ENCODE measurements at places on chromosomes 3 and 15. TPM values are rescaled to one million over a fixed set of nuclear protein-coding genes. Genes with fewer than 3 reads are reported as not detected.

DNA sequence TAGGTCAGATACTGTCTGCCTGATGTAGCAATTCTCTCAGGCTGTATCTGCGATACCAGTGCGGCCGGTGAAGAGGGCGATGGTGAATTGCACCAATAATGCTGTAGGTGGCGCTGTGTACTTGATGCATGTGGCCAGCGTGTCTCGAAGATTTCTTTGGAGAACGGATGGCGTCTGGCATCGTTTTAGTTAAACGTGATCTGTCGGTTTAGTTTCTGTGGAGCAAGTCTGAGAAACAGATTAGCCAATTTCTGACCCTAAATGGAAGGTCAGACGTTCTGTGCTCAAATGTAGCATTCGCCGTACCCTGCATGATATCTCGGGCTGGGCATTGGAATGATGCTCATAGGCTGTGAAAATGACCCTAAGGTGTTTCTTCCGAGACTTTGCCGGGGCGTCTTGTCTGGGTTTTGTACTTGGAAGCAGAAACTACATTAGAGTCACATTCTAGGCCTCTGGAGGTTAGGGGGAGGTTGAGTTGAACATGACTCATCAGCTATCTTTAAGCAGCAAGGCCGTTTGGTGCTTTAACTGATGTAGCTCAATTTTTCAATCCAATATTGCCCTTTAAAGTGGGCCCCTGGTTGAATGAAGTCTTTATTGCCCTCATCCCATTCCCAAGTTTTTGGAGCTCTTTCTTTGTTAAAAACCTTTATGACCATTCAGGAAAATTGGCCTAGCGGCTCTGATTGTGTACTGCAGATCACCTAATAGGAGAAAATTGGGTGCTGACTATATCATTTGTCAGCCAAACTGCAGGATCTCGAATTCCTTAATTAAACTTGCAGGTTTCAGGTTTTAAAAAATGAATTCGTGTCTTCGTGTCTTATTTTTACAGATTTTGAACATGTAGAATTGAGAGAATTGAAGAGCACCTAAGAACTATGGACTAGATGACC is 80.0 kb downstream of the SQOR start:
- no peak overlapping the region for H3K4me3 ChIP-seq
- DNase-seq: no peak
- H3K36me3 ChIP-seq: no peaks in the 10 kb centered on the region

GRCh38 chr15:71874245-71874644 is 63.9 kb downstream of the NR2E3 start:
- no peak for DNase-seq
- no peaks in the 10 kb centered on the region for H3K27me3 ChIP-seq
- no peak overlapping the region for H3K27ac ChIP-seq

DNA sequence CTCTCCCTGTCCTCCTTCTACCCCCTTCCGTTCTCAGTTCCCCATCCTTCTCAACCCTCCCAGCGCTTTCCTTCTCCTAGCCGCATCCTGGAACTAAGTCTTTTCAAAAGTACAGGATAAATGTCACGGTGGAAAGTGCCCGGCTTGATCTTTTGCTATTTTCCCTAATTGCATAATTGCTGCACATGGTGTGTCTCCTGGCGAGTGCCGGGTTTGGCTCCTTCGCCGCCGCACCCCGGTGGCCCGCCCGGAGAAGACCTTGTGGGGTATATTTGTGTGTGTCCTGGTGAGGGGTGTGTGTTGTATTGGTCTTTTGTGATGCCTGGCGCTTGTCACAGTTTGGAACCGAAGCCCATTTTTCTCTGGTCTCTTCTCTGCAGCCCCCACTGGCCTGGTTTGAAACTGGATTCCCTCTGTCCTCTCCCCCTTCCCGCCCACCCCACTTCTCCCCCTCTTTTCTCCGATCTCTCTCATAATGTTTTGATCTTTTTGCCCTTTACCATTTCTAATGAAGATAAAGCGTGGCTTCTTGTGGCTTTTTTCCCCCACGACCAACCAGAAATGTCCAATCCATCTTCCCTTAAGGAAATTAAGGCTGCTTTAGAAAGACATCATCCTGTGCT is 692 bp downstream of the UBE2E2 start:
- peak overlapping the region; percentile 88 for H3K27ac ChIP-seq
- H3K4me3 ChIP-seq: peak overlapping the region; percentile 85
- DNase-seq: no peak
- H3K4me1 ChIP-seq: peaks cover 15% of the 10 kb centered on the region
- no peaks in the 10 kb centered on the region for H3K36me3 ChIP-seq
- no peaks in the 10 kb centered on the region for H3K27me3 ChIP-seq

DNA sequence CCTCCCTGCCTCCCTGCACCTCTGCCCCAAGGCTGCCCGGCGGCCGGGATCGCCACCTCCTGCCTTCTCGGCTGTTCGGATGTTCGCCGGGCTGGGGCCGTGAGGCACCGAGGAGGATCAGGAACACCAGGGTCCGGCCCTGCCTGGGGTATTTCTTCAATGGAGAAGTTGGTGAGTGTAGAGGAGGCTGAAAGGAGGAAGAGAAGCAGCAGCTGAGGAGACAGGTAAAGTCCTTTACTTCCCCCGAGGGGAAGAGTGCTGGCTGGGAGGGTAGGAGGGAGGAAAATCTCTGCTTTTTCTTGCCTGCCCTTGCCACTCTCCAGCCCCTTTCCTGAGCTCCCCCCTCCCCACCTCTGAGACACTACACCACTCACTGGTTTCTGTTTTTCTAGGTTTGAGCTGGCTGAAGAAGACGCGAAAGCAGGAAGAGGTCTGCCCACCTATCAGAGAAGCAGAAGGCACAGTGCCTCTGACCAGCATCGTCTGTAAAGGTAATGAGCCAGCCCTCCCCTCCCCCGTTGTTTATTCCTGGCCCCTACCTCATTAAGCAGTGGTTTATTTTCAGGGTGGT is 519 bp downstream of the ASB7 start:
- H3K27me3 ChIP-seq: no peaks in the 10 kb centered on the region
- H3K4me1 ChIP-seq: peaks cover 37% of the 10 kb centered on the region
- H3K4me3 ChIP-seq: peak overlapping the region; percentile 93
- no peak for DNase-seq
- peak overlapping the region; percentile 89 for H3K27ac ChIP-seq
- no peaks in the 10 kb centered on the region for H3K36me3 ChIP-seq

DNA sequence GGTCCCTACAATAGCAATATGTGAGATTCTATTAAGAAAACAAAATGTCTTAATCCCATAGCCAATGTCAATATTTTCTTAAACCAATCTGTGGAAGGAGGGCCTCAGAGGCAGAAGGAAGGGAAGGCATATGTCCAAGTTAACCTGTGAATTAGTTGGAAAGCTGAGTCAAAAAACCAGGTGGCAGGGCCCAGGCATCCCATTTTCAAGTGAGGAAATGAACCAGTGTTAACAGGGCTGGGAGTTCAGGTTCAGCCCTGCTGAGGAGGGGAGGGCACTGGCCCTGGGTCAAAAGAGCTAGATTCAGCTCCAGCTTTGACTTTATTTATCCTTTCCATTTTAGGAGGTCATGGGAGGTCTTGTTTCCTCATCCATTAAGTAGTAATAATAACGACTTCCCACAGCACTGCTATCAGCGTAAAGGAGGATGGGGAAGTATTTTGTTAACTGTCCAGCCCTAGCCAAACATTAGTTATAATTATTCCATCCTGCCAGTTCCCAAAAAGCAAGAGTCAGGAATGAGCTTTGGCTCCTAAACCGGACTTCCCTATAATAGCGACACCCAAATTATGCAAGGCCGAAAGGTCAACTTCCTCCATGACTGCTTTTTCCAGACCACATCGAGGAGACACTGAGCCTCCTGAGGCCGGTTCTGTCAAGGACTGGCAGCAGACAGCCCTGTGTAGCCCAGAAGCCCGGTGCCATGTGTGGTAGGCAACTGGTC is 3.2 kb downstream of the MASP1 start:
- no peaks in the 10 kb centered on the region for H3K27me3 ChIP-seq
- H3K36me3 ChIP-seq: peaks cover 9% of the 10 kb centered on the region
- H3K27ac ChIP-seq: peak overlapping the region; percentile 89
- DNase-seq: no peak
- peak overlapping the region; percentile 51 for H3K4me3 ChIP-seq
- H3K4me1 ChIP-seq: no peaks in the 10 kb centered on the region

DNA sequence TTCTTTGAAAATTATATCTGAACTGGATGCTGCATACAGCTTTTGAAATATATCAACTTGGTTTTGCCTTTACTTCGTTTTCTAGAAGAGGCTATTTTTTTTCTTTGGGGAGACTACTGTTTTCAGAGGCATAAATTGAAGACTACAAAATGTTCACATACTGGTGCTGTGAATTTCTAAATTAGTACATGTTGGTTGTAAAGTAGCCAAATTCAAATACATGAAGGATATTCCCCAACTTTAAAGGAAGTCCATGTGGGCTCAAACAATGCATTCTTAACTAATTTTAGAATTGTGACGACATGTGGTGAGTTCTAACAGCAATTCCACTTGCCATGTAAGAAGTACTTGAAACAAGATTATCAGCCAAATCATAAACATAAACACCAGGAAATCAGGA is 295.7 kb downstream of the TUSC7 start:
- no peak overlapping the region for H3K27ac ChIP-seq
- H3K4me3 ChIP-seq: no peak overlapping the region
- no peak for DNase-seq
- no peaks in the 10 kb centered on the region for H3K27me3 ChIP-seq
- no peaks in the 10 kb centered on the region for H3K36me3 ChIP-seq
- no peaks in the 10 kb centered on the region for H3K4me1 ChIP-seq

DNA sequence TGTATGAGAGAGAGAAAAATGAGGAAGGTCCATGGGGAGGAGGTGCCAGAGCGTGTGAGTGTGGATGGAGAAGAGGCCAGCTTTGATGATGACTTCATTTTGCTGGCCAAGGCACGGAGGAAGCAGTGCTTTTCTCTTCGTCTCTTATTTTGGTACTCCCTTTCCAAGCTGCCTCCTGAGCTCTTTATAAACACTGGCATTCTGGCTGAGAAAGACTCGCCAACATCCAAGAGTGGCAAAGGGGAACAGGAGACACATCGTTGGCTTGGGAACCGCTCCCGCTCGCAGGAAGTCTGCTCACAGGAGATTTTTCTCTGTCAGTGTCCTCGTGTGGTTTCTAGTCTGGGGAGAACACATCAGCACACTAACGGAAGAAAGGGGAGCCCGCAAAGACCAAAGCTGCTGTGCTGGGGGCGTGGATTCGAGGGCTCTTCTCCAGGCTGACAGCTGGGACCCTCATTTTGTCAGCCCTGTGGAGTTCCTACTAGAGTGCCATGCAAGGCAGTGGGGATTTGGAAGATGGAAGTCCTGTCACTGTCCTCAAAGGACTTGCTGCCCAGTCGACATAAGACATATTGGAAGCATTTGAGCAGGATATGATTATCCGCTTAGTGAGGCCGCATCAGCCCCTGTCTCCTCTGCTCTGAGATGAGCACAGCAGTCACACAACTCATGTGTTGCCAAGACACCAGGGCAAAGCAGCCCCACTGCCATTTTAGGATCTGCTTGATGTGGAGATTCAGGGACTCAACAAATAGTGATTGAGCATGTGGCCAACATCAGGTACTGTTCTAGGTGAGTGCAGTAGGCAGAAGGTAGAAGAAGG is 8.0 kb upstream of the SEMA4B start:
- no peaks in the 10 kb centered on the region for H3K36me3 ChIP-seq
- H3K4me3 ChIP-seq: no peak overlapping the region
- peaks cover 56% of the 10 kb centered on the region for H3K4me1 ChIP-seq
- peak overlapping the region; percentile 75 for H3K27ac ChIP-seq

DNA sequence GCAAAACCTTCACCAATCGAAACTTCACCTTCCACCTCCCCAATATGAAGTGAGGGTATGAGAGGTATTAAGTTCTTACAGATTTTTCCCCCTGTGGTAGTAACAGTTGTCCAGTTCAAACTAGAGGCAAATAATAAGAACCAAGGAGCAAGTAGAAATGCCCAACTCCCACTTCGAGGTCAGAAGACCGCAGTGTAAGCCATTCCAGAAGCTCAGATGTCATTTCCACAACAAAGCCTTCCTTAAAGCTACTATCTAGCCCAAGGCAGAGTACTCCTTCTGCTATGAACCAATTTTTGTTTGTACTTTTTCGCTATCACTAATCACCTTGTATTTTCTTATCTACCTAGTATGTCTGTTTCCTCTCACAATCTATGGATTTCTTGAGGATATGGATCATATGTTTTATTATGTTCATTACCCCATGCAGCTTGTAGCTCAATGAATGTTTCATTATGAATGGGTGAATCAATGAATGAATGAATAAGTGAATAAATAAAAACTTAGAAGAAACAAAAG is 235.7 kb upstream of the KCNMB2 start:
- no peaks in the 10 kb centered on the region for H3K27me3 ChIP-seq
- peaks cover 8% of the 10 kb centered on the region for H3K4me1 ChIP-seq
- H3K27ac ChIP-seq: no peak overlapping the region
- no peak for DNase-seq
- no peaks in the 10 kb centered on the region for H3K36me3 ChIP-seq
- H3K4me3 ChIP-seq: no peak overlapping the region

DNA sequence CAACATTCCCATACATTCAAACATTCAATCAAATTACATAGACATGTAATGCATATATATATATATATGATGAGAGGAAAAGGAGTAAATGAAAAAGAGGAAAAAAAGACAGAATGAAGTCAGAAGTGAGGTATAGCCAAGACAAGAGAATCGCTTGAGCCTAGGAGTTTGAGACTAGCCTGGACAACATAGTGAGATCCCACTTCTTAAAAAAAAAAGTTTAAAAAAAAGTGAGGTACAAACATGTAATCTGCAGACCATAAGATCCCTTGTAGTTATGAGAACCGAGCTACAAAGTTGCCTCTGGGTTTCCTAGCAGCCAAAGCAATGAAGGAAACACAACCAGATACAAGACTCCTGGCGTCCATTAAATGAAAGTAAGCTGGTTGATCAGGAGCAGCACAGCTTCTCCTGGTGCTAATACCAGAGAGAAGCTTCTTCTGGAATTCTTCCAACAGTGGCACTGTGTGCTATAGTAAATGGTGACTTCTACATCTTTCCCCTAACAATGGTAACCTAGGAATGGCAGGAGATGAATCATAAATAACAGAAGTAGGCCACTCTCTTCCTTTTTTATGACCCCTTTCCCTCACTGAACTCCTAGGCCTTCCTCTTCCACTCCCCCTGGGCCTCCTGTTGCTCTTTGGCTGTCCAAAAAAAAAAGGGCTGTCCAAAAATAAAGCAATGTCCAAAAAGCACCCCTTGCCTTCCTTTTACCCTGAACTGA is 3.5 kb downstream of the KCNMB3 start:
- DNase-seq: no peak
- no peak overlapping the region for H3K27ac ChIP-seq
- H3K27me3 ChIP-seq: no peaks in the 10 kb centered on the region
- H3K4me1 ChIP-seq: no peaks in the 10 kb centered on the region
- H3K4me3 ChIP-seq: no peak overlapping the region

DNA sequence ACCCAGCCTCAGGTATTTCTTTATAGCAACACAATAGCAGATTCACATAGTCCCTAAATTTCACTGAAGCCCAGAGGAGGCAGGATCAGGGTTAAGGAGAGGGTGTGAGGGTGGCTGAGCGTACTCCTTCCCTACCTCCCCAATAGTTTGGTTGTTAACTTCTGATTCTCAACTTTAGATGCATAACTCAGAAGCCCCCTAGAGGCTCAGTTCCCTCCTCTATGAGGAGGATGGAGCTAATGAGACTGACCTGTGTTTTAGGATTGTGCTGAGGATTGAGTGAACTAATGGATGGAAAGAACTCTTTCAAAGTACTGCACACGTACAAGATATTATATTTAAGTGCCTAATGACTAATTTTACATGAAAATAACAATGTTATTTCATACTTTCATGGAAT is 249.3 kb upstream of the SOX14 start:
- H3K27me3 ChIP-seq: no peaks in the 10 kb centered on the region
- DNase-seq: no peak
- H3K36me3 ChIP-seq: no peaks in the 10 kb centered on the region
- no peak overlapping the region for H3K4me3 ChIP-seq

Gene IL17RD
- 17.2 TPM for total RNA-seq

Gene LIPH
- total RNA-seq: 2.7 TPM

Gene SPATA16
- not detected for total RNA-seq

Gene ETV5
- total RNA-seq: 18.4 TPM

Gene OR5K1
- not detected for total RNA-seq
